ENCODE measurements at places on chromosomes 7 and 10. TPM values are rescaled to one million over a fixed set of nuclear protein-coding genes. Genes with fewer than 3 reads are reported as not detected.
A peak's percentile ranks its signal among the peaks of the same experiment; 100 is the strongest.

DNA sequence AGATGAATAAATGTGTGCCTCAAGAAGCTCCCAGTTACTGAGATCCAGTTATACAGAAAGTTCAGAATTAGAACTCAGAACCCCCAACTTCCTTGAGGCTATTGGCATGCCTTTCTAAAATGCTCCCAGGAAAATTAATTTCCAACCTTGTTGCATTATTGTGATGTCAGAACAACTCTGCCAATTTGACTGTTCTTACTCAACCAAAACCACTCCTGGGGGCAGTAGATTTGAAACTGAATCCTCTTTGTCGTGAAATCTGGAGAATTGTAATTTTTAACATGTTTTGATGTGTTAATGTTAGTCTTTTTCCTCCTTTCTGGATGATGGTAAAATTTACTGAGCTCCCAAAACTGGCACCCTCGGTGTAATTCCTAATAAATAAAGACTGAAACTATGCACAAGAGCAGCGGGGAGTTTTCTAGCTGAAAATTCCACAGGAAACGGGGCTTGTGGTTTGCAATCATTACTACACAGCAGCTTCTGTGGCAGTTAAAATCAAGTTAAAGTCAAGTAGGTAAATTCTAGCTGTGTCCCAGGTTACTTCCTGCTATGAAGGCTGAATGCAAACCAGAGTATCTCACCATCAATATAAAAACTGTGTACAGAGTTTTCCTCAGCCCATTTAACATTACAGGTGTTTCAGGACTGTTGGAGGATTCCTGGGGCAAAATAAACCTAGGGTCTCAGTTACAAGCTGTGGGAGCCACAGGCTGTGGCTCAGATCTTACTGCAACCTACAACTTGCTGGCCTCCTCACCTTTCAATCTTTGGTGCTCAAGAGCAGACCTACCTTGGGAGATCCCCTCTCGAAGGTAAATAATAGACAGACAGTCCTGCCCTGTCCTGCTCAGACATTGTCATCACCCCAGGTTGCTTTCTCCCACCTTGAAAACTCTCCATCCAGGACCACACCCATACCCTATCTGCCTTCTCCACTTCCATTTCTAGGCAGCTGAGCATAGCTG lies 156.3 kb upstream of the KMT2E start:
- no peak overlapping the region for H3K27ac ChIP-seq
- DNase-seq, result no peak
- peaks cover 6% of the 10 kb centered on the region for H3K27me3 ChIP-seq
- H3K4me1 ChIP-seq, result no peaks in the 10 kb centered on the region

DNA sequence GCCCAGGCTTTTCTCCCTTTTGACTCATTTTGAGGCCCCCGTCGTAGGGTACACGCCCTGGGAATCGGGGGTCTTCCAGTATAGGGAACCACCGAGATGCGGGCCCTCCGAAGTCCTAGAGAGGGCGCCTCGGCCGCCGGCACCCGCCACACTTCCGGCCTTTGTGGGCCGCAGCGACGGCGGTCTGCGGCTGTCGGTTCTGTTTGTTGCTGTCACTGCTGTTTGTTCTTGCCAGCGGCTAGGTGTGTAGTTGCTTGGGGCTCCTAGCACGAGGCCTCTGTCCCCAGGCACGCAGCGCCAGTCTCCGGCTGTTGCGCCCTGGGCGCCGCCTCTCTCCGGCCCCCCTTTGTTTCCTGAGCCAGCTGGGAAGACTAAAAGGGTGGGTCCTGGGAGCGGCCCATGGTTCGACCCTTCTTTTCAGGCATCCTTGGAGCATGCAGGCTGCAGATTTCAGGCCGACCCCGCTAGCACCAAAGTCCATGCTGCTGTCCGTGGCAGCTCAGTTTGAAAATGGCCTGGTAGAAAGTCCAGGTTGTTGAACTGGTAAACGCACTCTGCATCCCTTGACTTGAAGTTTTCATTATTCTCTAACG lies 17.8 kb upstream of the ZKSCAN1 start:
- no peaks in the 10 kb centered on the region for H3K36me3 ChIP-seq
- H3K4me1 ChIP-seq, result no peaks in the 10 kb centered on the region
- H3K4me3 ChIP-seq, result peak overlapping the region; percentile 5
- peak; percentile 82 for DNase-seq

- peak overlapping the region; percentile 42 for H3K27ac ChIP-seq
- H3K27me3 ChIP-seq, result no peaks in the 10 kb centered on the region
- no peaks in the 10 kb centered on the region for H3K4me1 ChIP-seq
- no peaks in the 10 kb centered on the region for H3K36me3 ChIP-seq
- peak overlapping the region; percentile 37 for H3K4me3 ChIP-seq
These were observed 12.3 kb downstream of the CAV2 start for GRCh38 chr7:116511552-116512519.

DNA sequence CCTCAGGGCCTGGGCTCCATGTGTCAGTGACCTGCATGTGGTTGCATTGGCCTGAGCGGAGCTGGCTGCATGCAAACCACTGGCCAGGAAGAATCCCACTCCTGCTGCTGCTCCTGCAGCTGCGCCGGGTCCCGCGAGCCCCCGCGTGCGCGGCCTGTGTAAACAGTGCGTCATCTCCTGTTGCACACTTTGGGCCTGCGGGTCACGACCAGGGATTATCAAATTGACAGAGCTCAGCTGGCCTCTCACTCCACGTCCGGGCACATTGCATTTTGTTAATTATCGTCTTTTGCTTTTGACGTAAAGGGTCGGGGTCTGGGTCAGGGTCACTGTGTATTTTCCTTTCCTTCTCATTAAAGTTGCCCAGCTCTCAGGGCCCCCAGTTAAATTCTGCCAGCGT lies 132.6 kb downstream of the RGS10 start:
- H3K36me3 ChIP-seq, result no peaks in the 10 kb centered on the region
- H3K27me3 ChIP-seq, result no peaks in the 10 kb centered on the region
- no peak overlapping the region for H3K4me3 ChIP-seq
- DNase-seq, result no peak
- no peak overlapping the region for H3K27ac ChIP-seq
- no peaks in the 10 kb centered on the region for H3K4me1 ChIP-seq

DNA sequence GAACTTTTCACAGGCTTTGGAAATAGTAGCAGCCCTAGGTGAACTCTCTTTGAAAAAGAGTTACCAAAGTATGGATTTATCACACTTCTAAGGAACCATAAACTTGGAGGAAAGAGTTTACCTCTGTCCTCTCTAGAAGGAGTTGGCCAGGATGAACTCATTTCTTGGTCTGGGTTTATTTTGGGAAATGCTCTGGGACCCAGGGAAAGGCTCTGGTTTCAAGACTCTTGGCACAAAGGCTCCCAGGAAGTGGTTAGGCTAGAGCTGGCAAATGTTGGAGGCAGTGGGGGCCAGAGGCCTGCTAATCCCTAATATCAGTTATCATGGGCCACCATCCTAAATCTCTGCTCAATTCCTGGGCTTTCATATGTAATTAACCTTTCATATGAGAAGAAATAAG lies 36.3 kb upstream of the CDK6 start:
- H3K36me3 ChIP-seq, result no peaks in the 10 kb centered on the region
- no peaks in the 10 kb centered on the region for H3K27me3 ChIP-seq
- no peak overlapping the region for H3K27ac ChIP-seq
- H3K4me3 ChIP-seq, result no peak overlapping the region

GRCh38 chr7:144437370-144438191 lies 34.1 kb upstream of the NOBOX start:
- H3K4me3 ChIP-seq, result no peak overlapping the region
- no peaks in the 10 kb centered on the region for H3K36me3 ChIP-seq
- no peaks in the 10 kb centered on the region for H3K4me1 ChIP-seq
- no peak for DNase-seq
- no peaks in the 10 kb centered on the region for H3K27me3 ChIP-seq

DNA sequence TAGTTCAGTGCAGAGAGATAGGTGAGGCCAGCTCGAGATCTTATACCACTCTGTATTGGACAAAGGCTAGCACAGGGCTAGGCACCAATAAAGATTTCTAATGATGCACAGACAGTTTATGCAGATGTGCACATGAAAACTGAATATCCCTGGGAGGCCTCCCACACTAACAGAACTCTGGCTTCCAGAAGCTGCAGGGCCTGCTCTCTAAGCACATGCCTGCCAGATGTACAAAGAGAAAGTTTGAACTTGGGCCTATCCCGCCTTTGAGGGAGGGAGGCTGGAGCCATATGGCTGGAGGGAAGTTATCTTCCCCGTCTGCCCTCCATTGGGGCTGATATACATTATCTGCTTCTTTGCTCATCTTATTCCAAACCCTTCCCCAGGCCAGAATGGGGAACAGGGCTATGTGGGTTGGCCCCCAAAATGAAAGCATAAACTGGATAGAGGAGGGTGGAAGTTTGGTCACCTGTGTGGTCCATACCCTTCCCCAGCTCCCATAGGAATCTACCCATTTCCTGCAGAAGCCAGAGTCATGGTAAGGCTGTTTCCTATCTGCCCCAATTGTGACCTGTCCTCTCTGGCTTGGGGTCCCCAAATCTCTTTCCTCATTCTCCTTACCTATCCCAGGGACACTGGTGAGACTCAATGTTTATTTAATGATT lies 3.8 kb downstream of the KAZALD1 start:
- H3K36me3 ChIP-seq, result no peaks in the 10 kb centered on the region
- no peaks in the 10 kb centered on the region for H3K27me3 ChIP-seq
- H3K4me3 ChIP-seq, result no peak overlapping the region
- no peak for DNase-seq

GRCh38 chr7:90654718-90655427 lies 58.8 kb downstream of the CDK14 start:
- no peaks in the 10 kb centered on the region for H3K27me3 ChIP-seq
- no peak overlapping the region for H3K4me3 ChIP-seq
- no peaks in the 10 kb centered on the region for H3K4me1 ChIP-seq
- H3K27ac ChIP-seq, result no peak overlapping the region

DNA sequence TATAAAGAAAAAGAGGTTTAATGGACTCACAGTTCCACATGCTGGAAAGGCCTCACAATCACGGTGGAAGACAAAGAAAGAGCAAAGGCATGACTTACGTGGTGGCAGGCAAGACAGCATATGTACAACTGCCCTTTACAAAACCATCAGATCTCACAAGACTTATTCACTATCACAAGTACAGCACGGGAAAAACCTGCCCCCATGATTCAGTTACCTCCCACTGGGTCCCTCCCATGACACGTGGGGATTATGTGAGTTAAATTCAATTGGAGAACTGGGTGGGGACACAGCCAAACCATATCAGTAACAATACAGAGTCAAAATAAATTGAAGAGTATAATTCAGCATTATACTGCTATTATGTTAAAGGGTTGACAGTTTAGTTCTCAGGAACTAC lies 37.8 kb downstream of the RNLS start:
- DNase-seq, result no peak
- no peak overlapping the region for H3K4me3 ChIP-seq
- no peaks in the 10 kb centered on the region for H3K27me3 ChIP-seq
- H3K4me1 ChIP-seq, result no peaks in the 10 kb centered on the region
- H3K27ac ChIP-seq, result no peak overlapping the region

- H3K4me3 ChIP-seq, result no peak overlapping the region
- H3K27me3 ChIP-seq, result peaks cover 1% of the 10 kb centered on the region
- H3K4me1 ChIP-seq, result no peaks in the 10 kb centered on the region
- H3K36me3 ChIP-seq, result no peaks in the 10 kb centered on the region
- no peak for DNase-seq
These were observed 13.1 kb upstream of the SP8 start for GRCh38 chr7:20799566-20800366.

DNA sequence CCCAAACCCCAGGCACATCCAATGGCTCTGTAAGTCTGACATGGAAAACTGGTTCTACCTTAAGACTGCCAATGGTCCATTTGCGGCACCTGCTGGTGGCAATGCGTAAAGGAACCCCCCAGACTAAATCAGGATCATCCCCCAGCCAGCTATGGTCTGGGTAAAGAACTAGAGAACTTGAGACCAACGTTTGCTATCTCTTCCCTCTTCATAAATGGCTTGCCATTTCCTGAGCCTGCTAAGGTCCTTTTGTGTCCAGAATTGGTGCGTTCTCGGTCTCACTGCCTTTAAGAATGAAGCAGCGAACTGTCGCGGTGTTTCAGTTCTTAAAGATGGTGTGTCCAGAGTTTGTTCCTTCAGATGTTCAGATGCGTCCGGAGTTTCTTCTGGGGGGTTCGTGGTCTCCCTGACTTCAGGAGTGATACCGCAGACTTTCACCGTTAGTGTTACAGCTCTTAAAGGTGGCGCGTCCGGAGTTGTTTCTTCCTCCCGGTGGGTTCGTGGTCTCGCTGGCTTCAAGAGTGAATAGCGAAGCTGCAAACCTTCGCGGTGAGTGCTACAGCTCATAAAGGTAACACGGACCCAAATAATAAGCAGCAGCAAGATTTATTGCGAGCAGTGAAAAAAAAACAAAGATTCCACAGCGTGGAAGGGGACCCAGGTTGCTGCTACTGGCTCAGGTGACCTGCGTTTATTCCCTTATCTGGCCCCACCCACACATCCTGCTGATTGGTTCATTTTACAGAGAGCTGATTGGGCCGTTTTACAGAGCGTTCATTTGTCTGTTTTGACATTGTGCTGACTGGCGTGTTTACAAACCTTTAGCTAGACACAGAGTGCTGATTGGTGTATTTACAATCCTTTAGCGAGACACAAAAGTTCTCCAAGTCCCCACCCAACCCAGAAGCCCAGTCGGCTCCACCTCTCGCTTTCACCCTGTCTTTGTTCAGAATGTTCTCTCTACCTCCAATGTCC lies 95.4 kb downstream of the ELMO1 start:
- no peaks in the 10 kb centered on the region for H3K36me3 ChIP-seq
- H3K27ac ChIP-seq, result peak overlapping the region; percentile 32
- H3K4me1 ChIP-seq, result peaks cover 4% of the 10 kb centered on the region
- H3K27me3 ChIP-seq, result no peaks in the 10 kb centered on the region
- DNase-seq, result no peak

- peaks cover 11% of the 10 kb centered on the region for H3K4me1 ChIP-seq
- H3K36me3 ChIP-seq, result no peaks in the 10 kb centered on the region
- peak; percentile 81 for DNase-seq
- H3K4me3 ChIP-seq, result no peak overlapping the region
These were observed 41.7 kb downstream of the ARL4A start for GRCh38 chr7:12729112-12729511.

DNA sequence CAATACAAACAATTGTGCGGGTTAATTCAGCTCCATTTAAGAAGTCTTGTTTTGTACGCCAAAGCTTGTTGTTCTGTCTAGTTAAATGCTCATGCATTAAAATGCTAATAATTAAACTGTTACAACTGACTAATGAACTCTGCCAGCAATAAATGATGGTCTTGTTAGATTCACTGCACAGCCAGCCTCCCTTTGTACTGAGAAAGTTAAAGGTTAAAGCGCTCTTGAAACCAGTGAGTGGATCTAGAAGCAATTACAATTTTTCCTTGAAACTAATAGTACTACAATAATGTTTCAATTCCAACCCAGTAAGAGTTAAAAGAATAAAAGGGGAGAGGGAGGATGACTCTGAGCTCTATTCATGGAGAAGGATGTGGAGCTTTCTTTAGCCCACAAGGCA lies 233.0 kb downstream of the EMX2 start:
- H3K4me3 ChIP-seq, result no peak overlapping the region
- H3K27ac ChIP-seq, result no peak overlapping the region
- no peaks in the 10 kb centered on the region for H3K27me3 ChIP-seq
- no peaks in the 10 kb centered on the region for H3K4me1 ChIP-seq

- no peaks in the 10 kb centered on the region for H3K27me3 ChIP-seq
- no peak for DNase-seq
These were observed 970.2 kb downstream of the SORCS3 start for GRCh38 chr10:105611244-105611798.

The RELN gene
- total RNA-seq, result 1.4 TPM

The GRID1 gene
- 1.1 TPM for total RNA-seq

The GNAT3 gene
- not detected for total RNA-seq

The PRR15 gene
- 1.6 TPM for total RNA-seq

The OPN1SW gene
- total RNA-seq, result not detected

The LIPN gene
- total RNA-seq, result not detected

Measured in aorta (tissue), 5 donors.